ENCODE measurements at places on chromosomes 3 and 15.

GRCh38 chr3:126474498-126475412 lies 936 bp downstream of the ZXDC start:
- DNase-seq = no peak

DNA sequence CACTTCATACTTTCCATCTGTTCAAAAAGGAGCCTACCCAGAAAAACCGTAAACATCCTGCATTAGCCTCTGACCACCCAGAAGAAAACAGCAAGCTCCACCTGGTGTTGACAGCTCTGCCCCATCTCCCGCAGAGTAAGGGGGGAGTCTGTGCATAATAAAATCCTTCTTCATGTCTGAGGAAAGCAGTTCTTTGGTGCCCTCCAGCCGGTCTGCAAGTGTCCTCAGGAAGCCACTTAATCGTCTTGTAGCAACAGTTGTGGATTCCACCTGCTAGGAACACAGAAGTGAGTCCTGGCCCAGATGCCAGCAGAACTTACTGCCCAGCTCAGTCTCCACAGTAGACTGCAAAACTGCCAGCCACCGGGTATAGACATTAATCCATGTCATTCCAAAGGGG lies 22.5 kb downstream of the RIOX2 start:
- DNase-seq = no peak

DNA sequence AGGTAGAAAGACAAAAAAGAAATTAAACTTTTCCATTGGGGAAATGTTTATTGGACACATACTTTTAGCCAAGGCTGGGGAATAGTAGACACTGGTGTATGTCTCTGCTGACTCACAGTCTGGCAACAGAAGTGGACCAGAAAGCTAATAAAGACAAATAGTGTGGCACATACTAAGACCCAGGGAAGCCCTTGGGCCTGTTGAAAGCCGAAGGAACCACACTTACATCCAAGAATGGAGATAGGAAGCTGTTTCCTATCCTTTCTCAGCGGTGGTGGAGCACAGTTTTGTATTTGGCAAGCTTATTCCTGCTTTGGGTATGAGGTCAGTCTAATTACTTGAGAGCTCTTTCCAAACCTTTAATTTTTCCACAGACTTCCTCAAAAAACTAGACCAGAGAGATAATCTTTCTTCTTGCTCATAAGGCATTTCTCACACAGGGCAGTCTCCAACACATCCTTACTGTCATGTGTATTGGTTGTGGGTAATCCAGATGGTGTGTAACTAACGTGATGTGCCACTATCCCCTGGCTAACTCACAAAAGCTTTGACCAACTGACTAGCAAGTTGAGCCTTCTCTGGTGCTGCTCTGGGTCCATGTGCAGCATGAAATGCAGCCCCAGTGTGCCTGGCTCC lies 279.1 kb upstream of the IGF1R start:
- DNase-seq = no peak

GRCh38 chr3:11832981-11833905 lies 13.4 kb downstream of the TAMM41 start:
- DNase-seq = no peak

GRCh38 chr3:118960876-118961450 lies 73.7 kb downstream of the IGSF11 start:
- DNase-seq = no peak

DNA sequence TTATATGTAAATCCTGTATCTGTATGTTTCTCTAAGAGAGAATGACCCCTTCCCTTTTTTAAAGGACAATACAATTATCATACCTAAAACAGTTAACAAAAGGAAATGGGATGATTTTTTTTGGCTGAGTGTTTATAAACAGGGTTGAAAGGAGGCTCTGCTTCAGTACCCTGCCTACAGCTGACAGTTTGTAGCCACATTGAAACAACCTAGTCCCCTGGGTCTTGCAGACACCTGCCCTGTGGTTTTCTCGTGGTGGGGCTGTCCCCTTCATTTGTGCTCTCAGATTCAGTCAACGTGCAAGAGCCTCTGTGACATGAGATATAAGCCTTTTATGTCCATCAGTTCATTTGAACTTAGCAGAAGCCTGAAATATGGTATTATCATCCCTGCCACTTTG lies 2.3 kb upstream of the HMCES start:
- DNase-seq = no peak

- DNase-seq = no peak
These were observed 24.6 kb downstream of the CHCHD6 start for GRCh38 chr3:126728680-126729079.

- no peak for DNase-seq
These were observed 19.0 kb upstream of the CHCHD6 start for GRCh38 chr3:126685021-126685420.

- DNase-seq = no peak
These were observed 11.7 kb downstream of the CHDH start for GRCh38 chr3:53834429-53835095.

- no peak for DNase-seq
These were observed 166.0 kb upstream of the COL8A1 start for GRCh38 chr3:99472385-99472784.

DNA sequence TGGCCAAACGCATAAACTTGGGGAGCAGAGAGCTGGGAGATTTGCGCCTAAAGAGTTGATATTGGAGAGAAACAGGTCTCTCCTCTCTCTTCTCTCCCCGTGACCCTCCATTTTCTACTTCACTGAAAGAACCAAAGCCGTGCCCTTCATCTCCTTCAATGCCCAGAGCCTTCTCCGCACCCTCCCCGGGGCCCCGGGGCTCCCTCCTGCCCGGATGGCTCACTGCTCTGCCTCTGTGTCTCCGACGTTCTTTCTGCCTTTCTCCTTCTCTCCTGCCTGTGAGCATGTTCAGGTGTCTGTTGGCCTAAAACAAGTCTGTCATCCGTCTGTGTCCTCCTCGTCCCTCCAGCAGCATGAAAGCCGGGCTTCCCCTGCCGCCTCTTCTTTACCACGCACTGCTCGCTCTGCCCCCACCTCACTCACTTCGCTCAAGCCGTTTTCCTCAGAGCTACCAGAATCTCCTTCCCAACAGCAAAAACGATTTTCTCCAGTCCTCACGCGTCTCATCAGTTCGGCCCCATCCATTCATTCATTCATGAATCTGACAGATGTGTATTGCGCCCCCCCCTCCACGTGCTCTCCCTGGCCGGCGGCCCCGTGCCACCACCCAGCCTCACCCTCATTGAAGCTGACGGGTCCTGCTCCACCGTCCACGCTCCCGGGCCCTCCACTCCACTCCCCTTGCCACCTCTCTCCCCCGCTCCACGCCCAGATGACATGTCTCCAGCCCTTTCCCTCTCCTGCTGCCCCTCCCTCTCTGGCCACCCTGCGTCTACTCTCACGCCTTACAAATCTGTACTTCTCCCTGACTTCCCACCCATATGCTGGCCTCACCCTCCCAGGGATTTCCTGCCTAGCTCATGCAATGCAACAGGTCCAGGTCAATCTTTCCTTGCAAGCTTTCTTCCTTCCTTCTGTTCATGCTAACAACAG lies 10.2 kb downstream of the MUC4 start:
- DNase-seq = no peak

All from nucleus accumbens (tissue), 56 donors.